Effector CD8-positive, alpha-beta T cell (primary cell): ENCODE measurements at places on chromosomes 5 and 9.

GRCh38 chr5:176528301-176528700 is 8.9 kb downstream of the RNF44 start:
- no peak for DNase-seq

DNA sequence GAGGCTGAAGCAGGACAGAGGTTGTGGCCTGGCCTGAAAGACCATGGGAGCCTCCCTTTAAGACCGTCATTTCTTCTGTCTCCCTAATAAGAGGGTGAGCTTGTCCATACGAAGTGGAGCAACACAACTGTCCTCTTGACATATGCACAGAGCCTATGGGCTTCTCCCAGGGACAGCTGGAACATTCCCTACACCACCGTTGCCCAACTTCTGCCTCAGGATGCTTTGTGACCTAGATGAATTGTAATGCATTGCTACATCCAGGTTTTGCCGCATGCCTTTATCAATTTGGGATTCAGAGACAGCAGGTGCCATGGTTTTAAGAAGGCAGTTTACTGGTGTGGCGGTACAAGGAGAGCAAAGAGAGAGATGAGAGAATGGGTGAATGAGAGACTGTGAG is 34.4 kb upstream of the ZNF622 start:
- DNase-seq: no peak

DNA sequence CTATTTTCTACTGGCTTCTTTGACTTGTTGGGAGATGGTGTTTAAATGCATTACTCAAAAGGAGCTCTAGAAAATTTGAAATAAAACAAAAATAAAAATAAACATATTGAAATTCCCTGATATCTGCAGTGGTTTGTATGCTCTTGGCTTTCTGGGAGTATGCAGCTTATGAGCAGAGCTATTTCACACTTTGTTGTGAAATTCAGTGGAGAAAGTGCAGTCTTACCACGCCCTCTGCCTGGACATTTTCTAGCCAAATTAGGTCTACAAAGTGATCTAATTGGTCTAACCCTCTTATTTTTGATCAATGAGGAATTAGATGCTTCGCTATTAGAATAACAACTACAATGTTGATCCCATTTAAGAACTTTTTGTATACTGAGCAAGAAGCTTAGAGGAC is 66.8 kb downstream of the INSYN2B start:
- no peak for DNase-seq

GRCh38 chr9:21070171-21070571 is 7.6 kb downstream of the IFNB1 start:
- no peak for DNase-seq

GRCh38 chr5:159416438-159416837 is 86.2 kb upstream of the IL12B start:
- no peak for DNase-seq

- no peak for DNase-seq
Measured at GRCh38 chr5:76765249-76765648, 49.3 kb downstream of the F2R start.

GRCh38 chr9:3179711-3180110 is 335.8 kb upstream of the PUM3 start:
- DNase-seq: no peak

GRCh38 chr9:95029720-95030119 is 287.8 kb downstream of the FANCC start:
- DNase-seq: no peak

- DNase-seq: peak; percentile 6
Measured at GRCh38 chr9:5557606-5558587, 47.6 kb downstream of the PDCD1LG2 start.

- DNase-seq: no peak
Measured at GRCh38 chr5:83433891-83434290, 37.7 kb upstream of the VCAN start.

DNA sequence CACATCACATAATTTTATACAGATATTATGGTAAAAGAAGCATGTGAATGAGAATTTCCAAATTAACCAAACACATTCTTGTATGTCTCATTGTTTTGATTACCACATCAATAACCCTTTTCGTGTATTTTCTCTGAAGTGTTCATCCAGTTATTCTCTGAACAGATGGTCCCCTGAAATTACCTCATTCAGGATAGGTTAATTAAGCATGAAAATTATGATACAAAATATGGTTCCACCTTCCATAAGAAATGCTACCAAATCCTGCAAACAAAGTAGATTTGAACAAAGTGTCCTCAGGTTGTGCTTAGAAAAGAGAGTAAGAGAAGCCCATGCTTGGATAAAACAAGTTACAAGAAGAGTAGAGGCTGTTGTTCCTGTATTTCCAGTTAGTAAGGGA is 83.1 kb upstream of the LMNB1 start:
- DNase-seq: no peak

- DNase-seq: no peak
Measured at GRCh38 chr5:102453716-102454115, 45.1 kb downstream of the SLCO6A1 start.

GRCh38 chr9:121278477-121279261 is 10.7 kb downstream of the GSN start:
- no peak for DNase-seq

DNA sequence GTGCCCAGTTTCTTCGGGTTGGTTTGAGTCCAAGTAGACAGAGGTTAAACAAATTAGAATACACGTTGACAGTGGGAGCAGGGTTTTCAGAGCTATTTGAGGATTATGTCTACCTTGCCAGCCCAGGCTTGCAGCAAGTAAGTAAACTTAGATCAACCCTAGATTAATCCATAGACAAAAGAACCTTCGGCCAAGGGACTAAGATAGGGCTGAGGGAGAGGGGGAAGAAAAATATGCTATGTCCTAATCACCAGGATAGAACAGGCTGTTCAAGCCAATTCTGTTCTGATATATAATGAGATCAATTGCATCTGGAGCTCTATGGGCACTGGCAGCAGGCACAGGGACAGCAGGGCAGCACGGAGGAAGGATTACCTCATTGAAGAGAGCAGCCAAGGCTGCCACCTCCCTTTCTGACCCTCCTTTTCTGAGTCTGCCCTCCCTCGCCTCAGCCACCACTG is 377.7 kb downstream of the PIK3R1 start:
- no peak for DNase-seq

- DNase-seq: no peak
Measured at GRCh38 chr5:106894964-106895363, 775.8 kb downstream of the EFNA5 start.

DNA sequence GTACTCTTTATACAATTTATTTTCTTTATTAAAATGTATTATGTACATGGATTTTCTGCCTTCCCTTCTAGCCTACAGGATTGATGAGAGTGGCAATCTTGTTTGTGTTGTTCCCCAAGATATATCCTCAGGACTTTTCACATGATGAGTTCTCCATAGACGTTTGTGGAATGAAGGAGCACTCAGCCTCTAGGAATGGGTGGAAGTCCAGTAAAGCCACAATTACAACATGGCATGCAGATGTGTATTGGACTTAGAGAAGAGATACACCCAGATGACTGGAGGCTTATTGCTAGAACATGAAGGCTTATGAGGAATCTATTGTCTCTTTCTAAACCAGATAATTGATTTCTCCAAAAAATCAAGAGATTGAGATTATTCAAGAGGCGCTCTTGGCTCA is 8.2 kb upstream of the DOCK2 start:
- DNase-seq: no peak

DNA sequence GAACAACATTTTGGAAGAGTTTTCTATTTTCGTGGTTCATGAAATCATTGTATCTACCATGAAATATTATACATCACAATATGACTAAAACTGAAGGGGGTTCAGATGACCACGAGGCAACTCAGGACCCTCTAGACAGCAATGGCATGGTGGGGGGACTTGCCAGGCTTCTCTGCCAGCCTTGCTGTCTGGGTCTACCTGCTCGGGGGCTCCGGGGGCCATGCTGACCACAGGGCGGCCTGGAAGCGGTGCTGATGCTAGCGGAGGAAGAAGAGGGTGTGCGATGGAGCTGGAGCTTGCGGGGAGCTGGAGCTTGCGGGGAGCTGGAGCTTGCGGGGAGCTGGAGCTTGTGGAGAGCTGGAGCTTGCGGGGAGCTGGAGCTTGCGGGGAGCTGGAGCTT is 89.2 kb upstream of the IRX4 start:
- no peak for DNase-seq

- DNase-seq: no peak
Measured at GRCh38 chr9:132181796-132182313, 20.0 kb downstream of the NTNG2 start.

DNA sequence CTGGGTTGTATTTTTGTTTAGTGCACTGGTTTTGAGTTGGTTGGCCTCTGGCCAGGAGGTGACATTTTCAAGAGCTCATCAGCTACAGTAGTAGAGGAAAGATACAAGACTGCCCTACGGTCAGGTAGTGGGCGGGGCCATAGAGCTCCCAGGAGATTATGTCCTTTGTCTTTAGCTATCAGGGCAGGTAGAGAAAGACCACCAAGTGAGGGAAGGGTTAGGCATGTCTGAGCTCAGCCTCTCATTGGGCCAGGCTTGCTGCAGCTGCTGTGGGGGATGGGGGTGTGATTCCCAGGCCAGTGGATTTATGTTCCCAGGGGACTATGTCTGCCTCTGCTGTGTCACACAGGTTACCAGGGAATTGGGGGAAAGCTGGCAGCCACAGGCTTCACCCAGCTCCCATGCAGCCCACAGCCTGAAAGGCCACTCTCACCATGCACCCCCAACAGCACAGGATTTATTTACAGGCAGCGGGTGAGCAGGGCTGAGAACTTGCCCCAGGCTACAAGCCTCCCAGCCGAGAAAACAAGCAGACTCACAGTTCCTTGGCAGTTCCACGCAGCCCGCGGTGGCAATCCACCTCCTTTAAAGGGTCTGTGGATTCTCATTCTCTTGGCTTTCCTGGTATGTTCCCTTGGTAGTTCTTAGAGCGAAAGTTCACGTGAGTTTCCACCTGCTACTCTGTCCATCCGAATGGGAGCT is 37.5 kb upstream of the BOD1 start:
- no peak for DNase-seq

- DNase-seq: no peak
Measured at GRCh38 chr9:114021578-114021977, 56.5 kb downstream of the AMBP start.

DNA sequence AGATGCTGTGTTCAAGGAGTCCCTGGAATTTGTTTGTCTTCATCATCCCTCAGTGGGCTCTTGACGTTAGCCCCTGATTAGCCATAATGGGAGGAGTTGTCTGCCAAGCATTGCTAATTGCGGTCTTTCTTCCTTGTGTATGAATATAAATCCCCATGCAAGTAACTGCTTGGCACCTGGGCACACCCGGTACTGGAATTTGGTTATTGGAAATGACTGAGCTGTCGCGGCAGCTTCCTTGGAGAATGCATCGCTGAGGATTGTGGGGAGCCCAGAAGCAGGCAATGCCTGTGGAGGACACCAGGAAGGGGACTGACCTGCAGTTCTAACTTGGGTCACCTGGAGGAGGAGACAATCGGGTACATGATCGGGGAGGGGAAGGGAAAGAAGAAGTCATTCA is 53.3 kb upstream of the CTSL start:
- DNase-seq: no peak

DNA sequence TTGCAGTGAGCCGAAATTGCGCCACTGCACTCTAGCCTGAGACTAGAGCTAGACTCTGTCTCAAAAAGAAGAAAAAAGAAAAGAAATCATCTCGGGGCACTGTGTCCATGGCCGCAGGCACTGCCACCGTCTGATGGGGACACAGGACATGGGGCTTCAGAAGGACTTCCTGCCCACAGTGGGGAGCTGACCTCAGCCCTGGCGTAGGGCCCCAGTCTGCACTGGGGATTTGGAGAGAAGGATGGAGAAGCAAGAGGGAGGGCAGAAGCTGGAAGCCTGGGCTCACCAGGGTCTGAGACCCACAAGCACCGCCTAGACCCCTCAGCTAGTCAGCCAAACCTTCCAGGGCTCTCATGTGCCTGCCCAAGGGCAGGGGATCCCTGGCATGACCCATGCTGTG is 4.1 kb upstream of the SARDH start:
- no peak for DNase-seq

GRCh38 chr5:155434681-155435080 is 421.1 kb downstream of the KIF4B start:
- no peak for DNase-seq

DNA sequence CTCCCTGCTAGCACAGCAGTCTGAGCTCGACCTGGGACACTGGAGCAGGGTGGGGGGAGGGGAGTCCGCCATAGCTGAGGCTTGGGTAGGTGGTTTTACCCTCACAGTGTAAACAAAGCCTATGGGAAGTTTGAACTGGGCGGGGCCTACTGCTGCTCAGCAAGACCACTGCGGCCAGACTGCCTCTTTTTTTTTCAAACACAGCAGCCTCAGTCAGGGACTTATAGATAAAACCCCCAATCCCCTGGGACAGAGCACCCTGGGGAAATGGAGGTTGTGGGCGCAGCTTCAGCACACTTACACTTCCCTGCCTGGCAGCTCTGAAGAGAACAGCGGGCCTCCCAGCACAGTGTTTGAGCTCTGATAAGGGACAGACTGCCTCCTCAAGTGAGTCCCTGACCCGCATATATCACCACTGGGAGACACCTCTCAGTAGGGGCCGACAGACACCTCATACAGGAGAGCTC is 151.1 kb upstream of the APC start:
- DNase-seq: no peak

DNA sequence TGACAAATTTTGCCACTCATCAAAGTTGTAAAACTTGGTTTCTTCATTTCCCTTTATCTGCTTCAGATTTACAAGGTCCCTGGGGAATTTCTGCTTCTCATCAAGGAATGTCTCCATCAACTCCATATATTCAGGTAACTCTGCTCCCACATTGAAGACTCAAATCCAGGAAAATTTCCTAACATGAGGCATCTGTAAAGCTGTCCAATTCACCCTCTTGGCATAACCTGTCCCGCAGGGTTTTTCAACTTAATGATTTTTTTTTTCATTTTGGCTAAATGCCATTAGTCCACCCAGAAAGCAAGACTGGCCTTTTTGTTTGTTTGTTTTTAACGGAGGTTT is 50.2 kb upstream of the SLC30A5 start:
- DNase-seq: no peak

DNA sequence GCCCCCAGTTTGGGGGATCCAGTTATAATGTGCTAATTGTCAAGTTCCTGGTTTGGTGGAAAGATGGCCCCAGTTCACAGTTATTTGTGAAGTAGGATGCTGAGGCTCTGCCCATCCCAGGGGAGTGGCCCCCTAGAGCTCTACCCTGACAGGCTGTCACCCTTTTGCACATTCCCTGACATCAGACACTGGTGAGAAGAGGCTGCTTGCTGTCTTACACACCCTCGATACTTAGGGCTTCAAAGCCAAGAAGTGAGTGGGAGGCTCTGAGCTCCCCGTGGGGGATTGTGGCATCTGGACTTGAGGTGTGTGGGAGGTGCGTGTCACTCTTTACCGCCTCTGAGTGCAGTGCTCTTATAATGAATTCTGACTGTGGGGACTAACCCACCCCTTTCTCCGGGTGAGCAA is 168.5 kb downstream of the DOCK2 start:
- no peak for DNase-seq

- DNase-seq: no peak
Measured at GRCh38 chr9:90808890-90809685, 7.5 kb downstream of the SYK start.
